ENCODE measurements at places on chromosomes 12 and 14.
A peak's percentile ranks its signal among the peaks of the same experiment; 100 is the strongest.

DNA sequence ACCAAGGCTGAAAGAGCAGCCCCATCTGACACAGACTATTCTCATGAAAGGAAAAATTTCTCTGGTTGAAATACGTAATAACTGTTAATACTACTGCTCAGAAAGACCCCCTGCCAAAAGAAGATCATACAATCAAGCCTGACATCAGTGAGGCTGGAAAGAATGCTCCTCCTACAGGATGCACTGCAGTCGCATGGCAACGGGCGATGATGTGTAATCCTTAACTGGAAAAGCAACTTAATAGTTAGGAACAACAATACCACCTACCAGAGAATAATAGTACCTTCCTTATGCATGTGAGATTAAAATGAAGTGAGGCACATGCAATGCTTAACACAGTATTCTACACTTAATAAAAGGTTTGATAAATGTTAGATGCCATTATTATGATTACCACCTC, 1.2 kb upstream of the GOLGA5 start:
- no peak for DNase-seq

DNA sequence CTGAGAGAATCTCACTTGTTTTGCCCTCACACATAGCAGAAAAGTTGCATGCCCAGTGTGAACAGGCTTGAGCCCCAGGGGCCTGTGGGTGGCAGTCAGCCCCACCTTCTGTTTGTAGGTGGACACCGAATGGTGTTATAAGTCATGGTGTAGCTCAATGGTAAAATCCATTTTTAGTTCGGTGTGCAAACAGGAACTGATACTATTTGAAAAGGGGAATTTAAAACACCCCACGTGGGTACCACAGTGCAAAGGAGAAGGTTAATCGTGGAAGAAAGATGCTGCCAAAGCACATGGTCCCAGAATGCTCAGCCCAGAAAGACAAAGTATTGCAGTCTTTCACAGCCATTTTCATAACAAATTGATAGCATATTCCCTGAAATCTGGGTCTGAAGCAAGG, 71.8 kb upstream of the GZMB start:
- no peak for DNase-seq

DNA sequence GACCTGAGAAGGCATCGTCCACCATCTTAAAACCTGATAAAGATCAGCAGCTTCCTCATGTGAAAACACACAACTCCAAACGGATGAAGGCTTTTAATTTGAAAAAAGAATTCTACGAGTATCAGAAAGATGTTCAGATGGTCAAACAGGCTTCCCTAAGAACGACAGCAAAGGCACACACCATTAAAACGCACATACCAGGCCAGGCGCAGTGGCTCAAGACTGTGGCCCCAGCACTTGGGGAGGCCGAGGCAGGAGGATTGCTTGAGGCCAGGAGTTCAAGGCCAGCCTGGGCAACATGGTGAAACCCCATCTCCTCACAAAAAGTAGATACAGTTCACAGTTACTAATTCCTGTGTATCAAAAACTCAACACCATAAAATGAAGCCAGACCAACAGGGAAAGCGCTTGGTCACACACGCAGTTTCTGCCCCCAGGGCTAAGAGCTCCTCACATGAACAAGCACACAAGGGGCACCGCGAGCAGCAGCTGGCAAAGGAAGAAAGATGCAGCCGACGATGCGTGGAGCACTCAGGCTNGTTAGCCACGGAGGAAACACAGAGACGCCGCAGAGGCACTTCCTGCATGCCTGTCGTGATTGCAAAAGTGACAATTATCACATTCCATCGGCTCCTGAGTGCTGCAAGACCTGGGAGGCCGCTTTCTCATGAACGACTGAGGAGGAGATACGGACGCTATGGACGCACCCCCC, 78.0 kb downstream of the NOC4L start:
- DNase-seq = no peak

- no peak for DNase-seq
Measured at GRCh38 chr12:2548081-2548480, 246.7 kb upstream of the FKBP4 start.

DNA sequence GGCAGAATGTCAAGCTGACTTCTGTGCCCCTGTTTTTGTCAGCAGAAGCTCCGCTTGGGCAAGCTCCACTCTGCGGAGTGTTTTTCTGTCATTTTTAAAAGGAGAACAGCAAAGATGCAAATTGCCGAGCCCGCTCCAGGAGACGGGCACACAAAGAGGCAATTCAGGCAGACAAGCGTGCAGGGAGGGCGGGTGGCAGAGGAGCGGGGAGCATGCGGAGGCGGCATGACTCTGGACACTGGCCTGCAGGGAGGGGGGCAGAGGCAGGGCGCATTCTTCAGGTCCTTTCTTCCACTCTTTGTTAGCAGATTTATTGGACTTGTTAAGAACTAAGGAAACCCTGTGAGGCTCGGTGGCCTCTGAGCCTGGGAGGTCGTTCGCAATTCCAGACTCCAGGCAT, 187.3 kb upstream of the RMST start:
- no peak for DNase-seq

DNA sequence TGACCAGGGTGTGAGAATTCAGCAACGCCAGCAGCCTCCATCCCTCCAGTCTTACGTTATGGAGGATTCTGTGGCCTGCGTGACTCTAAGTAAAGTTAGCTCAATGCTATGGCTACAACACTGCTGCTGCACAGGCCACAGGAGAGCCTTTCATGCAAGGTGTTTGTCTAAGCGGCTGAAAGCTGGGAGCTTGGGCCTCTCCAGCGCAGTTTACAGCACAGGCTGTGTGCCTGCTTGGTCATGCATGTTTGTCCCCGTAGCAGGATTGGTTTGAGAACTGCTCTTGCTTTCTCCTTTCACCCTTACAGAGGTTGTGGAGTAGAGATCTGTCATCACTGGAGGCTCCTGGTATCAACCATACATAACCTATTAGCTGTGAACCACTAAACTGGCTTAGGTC, 113.1 kb upstream of the TMCC3 start:
- DNase-seq = no peak

- no peak for DNase-seq
Measured at GRCh38 chr12:43148691-43149090, 403.3 kb downstream of the ADAMTS20 start.

GRCh38 chr12:109512608-109513007, 35.2 kb downstream of the UBE3B start:
- no peak for DNase-seq

GRCh38 chr14:101843665-101844064, 82.2 kb downstream of the PPP2R5C start:
- no peak for DNase-seq

- peak; percentile 100 for DNase-seq
Measured at GRCh38 chr12:108731866-108732461, 646 bp upstream of the CORO1C start.

DNA sequence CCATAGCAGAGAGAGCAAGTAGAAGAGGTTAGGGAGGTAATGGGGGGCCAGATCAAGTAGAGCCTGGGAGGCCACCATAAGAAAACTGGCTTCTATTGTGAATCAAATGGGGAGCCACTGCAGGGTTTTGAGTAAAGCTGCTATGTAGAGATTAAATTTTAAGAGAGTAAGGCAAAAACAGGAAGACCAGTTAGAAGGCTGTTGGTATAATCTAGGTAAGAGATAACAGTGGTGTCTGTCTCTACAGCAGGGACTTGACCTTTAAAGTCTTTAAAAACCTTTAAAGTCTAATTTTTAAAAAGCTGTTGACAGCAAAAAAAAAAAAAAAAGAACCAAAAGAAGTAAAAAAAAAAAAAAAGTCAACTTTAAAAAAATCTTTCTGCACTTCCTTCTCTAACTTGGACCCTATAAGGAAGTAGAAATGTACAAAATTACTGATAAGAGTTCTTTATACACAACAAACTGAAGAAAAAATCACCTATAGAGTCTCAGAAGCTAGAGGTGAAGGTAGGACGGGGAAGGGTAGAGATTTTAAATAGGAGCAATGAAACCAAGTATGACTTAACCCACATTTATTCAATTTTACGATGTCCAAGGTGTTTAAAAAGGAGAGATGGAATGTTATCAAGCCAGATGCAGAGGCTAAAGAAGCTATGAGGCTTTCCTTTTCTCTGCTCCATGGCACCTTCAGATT, 26.1 kb downstream of the SGPP1 start:
- DNase-seq = no peak

GRCh38 chr12:39443929-39444209, 949 bp upstream of the KIF21A start:
- DNase-seq = no peak

- no peak for DNase-seq
Measured at GRCh38 chr14:102652194-102652593, 59.7 kb downstream of the RCOR1 start.

- DNase-seq = no peak
Measured at GRCh38 chr14:44814196-44814595, 147.6 kb downstream of the KLHL28 start.

GRCh38 chr14:31286456-31287293, 79.1 kb upstream of the HECTD1 start:
- no peak for DNase-seq

GRCh38 chr14:101395779-101396178, 165.5 kb upstream of the DIO3 start:
- no peak for DNase-seq

GRCh38 chr12:28227251-28227650, 37.0 kb downstream of the CCDC91 start:
- DNase-seq = no peak

DNA sequence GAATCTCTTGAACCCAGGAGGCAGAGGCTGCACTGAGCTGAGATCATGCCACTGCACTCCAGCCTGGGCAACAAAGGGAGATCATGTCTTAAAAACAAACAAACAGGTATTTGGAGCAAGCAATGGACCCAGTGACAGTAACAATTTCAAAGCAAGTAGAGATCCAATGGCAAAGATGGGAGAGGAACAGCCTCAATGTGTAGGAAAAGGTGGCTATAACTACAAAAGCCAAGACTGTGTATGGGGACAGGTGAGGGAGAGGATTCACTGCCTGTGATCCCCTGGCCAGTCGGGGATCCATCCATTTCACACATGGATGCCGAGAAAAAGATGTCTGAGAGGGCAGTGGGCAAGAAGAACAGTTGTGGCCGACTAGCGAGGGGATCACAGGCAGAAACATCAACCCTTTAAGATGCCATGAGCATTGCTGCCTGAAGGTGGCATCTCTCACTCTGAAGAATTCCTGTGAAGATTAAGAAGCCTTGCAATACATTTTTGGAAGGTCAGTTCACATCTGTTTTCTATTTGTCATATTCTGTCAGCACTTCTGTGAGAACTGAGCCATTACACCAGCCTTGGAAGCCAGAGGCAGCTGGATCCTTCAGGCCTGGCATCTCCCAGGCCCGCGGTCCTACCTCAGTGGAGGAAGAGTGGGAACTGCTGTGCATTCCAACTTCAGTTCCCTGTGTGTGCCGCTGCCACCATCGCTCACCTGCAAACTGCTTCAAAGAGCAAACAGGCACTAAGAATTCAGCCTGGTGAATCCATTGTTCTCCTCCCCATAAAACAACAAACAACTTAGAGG, 54.5 kb upstream of the FRS2 start:
- DNase-seq = peak; percentile 51

DNA sequence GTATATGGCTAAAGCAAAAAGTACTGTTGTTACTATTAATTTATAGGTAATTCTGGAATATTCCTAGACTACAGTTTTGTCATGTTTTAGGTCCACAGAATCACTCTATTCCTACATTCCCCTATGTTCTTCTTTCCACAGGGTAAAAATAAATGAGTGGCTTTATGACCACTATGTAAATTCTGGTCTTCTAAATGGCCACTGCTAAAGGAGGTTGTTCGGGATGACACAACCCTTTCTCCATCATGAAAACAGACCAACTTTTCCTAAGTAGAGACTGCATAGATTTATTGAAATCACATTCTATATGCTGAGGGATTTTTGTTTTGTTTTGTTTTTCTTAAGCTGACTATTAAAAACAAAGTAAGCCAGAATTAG, 88.0 kb downstream of the SYT1 start:
- no peak for DNase-seq

DNA sequence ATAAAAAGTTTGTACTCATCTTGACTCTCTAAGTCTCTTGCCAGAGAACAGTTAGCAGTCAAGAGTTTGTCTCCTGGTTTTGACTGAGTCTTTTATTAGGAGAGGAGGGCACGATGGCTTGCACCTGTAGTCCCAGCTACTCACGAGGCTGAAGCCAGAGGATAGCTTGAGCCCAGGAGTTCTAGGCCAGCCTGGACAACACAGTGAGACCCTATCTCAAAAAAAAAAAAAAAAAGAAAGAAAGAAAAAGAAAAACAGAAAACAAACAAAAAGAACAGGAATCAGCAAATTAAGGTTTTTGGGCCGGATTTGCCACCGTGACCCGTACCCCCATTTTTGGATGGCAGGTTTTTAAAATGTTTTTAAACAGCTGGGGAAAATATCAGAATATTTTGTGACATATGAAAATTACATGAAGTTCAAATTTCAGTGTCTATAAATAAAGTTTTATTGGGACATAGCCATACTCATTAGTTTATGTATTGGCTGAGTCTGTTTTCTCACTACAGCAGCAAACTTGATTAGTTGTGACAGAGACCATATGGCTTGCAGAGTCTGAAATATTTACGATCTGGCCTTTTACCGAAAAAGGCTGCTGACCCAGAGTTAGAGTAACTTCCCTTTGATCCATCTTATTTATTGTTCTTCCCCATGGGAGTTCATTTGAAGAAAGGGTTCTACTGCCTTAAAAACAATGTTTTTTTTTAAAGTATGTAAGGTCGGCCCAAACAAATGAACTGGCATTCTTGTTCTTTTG, 31.2 kb downstream of the VEZT start:
- DNase-seq = no peak

DNA sequence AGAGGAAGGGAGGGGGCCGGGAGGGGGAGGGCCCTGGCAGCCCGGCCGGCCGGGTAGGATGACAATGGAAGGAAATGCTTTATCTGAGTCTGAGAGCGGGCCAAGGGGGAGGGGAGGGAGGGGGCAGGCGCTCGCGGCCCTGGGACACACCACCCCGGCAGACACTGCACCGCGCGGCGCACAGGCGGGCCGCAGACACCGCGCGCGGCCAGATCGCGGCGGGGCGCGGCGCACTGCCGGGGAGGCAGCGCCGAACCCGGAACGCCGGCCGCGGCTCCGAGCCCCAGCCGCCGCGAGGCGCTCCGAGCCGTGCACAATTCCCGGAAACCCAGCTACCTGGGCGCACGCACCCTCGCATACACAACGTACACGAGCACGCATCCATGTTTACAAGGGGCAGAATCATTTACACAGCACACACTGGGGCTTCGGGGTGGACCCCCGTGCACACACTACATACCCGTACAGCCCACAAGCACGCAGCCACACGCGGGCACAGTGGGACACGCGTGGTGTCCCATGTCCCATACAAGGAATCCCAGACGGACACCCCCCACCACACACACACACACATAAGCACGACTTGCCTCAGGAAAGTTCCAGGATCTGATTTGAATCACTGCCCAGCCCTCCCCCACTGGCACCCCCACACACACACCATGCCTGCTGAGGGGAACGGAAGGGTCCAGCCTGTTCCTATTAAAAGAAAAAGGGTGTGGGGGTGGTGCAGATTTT, at the start of gene HDAC7:
TSS of gene HDAC7 (minus strand) at position 8 of the 735 bp plus-strand sequence. CDS start 118 bp downstream, outside the sequence.
- peak; percentile 83 for DNase-seq

DNA sequence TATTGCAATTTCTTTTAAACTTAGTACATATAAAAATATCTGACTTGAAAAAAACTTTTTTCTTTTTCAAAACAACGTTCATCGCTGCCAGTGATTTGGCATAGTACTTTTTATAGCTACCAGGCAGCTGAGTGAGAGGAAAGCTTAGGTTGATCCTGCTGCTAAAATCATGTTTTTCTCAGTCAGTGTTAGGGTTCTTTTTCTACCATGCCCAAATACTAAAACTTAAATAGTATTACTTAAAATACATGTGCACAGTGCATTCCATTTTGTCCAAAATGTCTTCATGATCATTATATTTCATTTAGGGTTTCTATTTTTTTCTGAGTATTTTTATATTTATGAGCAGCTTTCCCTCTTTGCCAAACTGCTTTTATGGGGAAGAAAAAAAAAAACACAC, 123.8 kb downstream of the PDZRN4 start:
- DNase-seq = no peak

- no peak for DNase-seq
Measured at GRCh38 chr12:53726946-53727309, 324 bp downstream of the CALCOCO1 start.
